ENCODE measurements at places on chromosomes 12 and 14.

DNA sequence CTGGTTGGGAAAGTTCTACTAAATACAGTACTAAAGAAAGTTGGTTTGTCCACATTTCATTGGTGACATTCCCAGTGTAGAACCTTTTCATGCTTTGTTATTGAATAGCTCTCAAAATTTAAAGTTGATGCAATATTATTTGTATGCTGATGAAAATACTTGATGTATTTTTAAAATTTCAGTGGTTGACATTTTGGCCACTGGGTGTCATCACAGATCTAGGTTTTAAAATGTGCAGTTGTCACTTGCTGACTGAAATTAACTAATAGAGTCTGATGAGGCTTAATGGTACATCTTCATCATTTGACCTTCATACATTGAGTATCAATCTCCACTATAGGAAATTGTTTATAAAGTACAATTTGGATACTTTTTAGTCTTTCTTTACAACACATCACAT lies 37.1 kb downstream of the CMAS start:
- DNase-seq, result peak; percentile 25

DNA sequence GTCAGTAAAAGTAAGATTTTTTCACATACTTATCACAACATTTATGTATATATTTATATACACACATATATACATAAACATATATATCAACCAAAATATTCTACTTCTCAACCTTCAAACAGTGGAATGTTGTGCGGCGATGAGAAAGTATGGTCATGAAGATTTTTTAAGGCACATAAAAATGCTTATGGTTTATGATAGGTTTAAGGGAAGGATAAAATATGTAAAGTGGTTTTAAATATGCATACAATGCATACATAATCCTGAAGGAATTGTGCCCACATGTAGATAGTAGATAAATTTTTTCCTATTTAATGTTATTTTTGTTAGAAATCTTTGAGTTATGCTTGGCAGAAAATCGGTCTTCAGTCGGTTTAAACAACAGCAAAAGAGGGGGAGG lies 182.7 kb downstream of the ANO6 start:
- no peak for DNase-seq

DNA sequence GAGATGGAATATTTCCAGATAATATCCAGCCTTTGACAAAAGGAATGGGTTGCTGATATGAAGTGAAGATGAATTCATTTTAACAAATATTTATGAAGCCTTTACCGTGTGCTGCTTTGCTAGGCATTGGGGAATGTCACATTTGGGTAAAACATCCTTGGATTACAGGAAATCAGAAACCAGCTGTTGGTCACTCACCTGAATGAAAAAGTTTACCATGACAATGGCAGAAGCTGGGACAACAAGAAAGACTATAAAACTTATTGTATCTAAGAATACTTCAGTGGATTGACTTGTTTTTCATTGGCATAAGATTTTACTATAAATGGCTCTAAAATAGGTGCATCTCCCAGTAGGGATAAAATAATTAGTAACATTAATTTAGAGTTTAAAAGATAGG lies 19.7 kb downstream of the PPP4R4 start:
- DNase-seq, result no peak

- no peak for DNase-seq
Measured at GRCh38 chr12:95102916-95103671, 29.7 kb upstream of the NR2C1 start.

DNA sequence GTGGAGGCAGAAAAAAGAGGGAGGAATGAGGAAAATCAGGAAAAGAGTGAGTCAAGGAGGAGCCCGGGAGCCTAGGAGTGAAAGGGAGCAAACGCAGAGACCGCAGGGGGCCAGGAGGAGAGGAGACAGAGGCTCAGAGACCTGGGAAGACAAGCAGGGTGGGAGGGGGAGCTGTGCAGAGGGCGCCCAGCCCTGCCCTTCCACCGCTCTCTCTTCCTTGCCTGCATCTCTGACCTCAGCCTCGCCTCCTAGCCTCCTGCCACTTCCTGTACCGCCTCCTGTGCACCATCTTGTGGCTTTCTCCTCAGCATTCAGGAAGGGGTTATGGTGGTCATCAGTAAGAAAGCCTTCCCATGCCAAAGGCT lies 1.3 kb downstream of the CLSTN3 start:
- peak; percentile 24 for DNase-seq

- DNase-seq, result no peak
Measured at GRCh38 chr12:29742646-29743045, 41.1 kb downstream of the TMTC1 start.

- no peak for DNase-seq
Measured at GRCh38 chr12:94114166-94114565, 34.2 kb upstream of the PLXNC1 start.

DNA sequence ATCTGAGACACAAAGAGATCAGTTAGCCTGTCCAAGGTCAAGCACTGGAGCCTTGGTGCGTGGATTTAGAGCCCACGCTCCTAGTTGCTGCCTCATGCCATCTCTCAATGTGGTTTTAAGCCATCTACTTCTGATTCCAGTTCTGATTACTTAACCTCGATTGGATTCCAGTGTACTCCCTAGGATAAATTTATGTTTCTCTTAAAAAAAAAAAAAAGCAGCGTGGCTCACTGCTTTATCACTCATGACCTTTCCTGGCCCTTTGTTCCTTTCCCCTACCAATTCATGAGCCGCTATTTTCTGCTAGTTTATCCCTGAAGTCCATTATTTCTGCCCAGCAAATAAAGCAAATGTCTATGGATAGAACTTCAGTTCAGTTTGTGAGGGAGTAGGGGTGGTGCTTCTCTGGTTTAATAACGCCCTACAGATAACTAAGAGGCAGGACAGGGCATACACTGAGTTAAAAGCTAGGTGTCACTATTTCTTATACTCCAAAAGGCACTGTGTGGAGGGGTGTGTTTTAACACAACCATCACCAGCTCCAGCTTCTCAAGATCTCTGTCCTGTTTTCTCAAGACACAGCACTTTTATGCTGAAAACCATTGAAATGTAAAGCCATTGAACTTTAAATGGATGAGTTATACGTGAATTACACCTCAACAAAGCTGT lies 9.8 kb upstream of the PARP11 start:
- no peak for DNase-seq

DNA sequence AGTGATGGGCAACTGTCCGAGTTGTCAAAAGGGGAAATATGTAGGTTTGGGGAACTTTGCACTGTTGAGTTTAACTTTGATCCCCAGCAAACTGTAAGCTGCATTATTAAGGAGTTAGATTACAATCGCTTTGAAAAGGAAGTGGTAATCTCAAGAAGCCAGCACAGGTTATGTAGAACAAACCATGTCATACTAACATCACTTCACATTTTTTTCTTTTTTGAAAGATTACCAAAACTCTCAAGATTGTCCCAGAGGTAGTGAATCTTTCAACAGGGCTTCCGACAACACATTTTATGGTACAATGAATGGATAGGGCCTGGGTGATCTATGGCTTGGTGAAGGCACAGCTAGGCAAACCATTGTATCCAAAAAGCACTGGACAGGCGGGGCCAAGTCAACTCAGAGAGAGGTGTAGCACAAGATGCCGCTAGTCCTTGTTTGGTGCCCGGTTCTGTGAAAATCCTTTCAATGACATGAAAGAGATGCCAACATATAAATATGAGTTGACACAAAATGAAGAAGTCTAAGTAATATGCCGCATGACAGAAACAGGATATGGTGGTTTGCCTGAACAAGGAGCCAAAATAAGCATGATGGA lies 24.3 kb upstream of the PARP11 start:
- DNase-seq, result no peak

DNA sequence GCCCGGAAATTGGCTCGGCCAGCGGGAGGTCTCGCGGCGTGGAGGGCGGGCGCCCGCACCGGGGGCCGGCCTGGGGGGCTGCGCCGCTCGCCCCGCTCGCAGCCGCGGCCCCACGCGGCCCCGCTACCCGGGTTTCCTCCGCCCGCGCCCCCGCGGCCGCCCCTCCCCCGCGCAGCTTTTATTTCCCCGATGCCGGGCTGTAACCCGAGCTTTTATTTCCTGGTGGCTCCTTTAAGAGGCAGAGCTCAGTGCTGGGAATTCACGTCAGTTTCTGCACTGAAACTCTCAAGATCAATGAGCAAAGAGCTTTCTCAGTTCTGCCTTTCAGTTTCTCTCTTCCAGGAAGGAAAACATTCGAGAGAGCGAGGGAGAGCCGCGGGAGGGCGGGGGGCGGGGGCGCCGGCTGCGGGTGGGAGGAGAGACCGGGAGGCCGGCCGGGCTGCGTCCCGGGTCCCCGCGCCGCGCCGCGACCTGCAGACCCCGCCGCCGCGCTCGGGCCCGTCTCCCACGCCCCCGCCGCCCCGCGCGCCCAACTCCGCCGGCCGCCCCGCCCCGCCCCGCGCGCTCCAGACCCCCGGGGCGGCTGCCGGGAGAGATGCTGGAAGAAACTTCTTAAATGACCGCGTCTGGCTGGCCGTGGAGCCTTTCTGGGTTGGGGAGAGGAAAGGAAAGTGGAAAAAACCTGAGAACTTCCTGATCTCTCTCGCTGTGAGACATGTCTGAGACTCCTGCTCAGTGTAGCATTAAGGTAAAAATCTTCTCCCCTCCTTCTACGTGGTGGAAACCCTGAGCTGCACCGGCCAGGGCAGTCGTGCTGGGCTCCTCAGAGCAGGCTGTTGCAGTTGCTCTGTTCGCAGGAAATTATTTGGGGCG lies at the start of gene ETV6:
ETV6 (plus strand) TSS at position 262 of the 873 bp plus-strand sequence; CDS start at position 716, 454 bp downstream.
- peak; percentile 78 for DNase-seq

GRCh38 chr12:29224572-29224971 lies 75.5 kb downstream of the FAR2 start:
- DNase-seq, result no peak

DNA sequence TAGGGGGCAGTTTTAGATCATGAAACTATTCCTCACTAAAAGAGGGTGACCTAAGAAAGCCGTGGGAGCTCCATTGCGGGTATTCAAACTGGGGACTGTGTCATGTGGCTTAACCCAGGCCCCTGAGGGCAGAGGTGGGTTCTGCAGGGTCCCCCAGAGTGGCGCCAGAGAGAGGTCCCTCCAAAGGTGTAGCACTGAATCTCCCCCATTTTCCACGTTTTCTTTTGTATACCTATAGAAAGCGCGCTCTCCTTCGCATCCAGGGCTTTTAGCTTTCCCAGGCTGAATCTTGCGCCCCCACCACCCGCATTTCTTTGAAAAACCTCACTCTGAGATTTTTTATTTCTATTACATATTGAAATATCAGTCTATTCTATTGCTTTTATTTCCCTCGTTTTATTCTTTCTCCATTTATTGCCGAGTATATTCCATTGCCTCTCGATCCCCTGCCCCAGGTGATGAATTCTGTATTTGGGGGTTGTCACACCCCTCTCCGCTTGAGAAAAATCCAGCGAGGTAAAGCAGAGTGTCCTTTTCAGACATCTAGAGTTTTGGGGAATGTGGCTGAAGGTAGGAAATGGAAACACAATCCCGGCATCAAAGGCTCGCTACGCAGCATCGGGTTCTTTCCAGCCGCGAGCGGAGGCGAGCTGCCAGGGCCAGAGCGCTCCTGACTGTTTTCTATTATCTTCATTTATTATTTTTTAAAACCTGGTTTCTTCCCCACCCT lies 870 bp upstream of the HOXC13 start:
- DNase-seq, result peak; percentile 21

GRCh38 chr12:24480766-24481449 lies 468.0 kb downstream of the BCAT1 start:
- DNase-seq, result no peak

DNA sequence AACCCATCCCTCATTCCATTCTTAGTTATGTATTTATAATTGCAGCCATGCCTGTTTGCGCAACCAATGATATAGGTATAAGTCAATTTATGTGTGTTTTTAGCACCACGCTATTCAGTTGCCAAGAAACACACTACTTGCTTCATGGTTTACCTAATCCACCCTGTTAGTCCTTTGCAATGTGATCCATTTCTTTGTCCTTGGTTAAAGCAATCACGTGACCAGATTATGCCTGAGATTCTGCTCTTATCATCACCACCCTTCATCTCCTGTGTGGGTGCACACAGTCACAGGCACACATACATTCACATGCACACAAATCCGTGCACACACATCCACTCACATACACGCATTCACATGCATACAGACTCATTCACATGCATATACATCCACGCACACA lies 52.3 kb upstream of the KCNA5 start:
- no peak for DNase-seq

DNA sequence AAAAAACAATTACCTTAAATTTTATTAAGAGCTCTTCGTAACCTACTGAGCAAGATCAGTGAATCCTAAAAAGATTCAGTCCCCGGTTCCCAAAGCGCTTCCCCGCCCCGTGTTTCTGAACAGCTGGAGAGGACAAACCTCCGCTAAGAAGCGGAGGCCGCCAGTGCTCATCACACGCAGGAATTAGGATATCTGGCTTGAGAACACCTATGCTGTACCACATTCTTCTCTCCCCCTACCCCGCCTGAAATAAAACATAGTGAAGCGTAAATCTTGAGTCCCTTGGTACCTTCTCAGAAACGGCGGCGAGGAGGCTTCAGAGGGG lies 774 bp upstream of the WDR20 start:
- DNase-seq, result no peak

- DNase-seq, result peak; percentile 63
Measured at GRCh38 chr14:104676694-104677511, 12.5 kb upstream of the INF2 start.

GRCh38 chr12:100795174-100795799 lies 711 bp downstream of the ANO4 start:
- DNase-seq, result no peak

DNA sequence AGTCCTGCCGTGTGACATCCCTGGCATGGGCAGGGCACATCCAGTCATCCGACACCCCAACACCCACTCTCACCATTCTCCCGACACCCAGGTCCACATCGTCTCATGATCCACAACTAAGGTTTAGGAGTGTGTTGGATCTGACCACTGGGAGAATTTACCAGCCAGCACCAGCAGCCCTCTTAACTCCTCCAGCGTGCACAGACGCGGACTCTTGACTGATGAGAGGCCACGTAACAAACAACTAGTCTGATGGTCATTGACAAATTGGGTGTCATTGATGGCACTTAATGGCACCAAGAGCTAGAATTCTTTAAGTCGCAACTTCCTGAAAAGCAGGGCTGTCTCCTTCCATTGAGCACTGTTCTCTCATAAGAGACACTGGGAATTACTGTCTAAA lies 203.0 kb upstream of the SFSWAP start:
- DNase-seq, result no peak

GRCh38 chr14:23457587-23458445 lies 11.7 kb upstream of the NGDN start:
- no peak for DNase-seq

DNA sequence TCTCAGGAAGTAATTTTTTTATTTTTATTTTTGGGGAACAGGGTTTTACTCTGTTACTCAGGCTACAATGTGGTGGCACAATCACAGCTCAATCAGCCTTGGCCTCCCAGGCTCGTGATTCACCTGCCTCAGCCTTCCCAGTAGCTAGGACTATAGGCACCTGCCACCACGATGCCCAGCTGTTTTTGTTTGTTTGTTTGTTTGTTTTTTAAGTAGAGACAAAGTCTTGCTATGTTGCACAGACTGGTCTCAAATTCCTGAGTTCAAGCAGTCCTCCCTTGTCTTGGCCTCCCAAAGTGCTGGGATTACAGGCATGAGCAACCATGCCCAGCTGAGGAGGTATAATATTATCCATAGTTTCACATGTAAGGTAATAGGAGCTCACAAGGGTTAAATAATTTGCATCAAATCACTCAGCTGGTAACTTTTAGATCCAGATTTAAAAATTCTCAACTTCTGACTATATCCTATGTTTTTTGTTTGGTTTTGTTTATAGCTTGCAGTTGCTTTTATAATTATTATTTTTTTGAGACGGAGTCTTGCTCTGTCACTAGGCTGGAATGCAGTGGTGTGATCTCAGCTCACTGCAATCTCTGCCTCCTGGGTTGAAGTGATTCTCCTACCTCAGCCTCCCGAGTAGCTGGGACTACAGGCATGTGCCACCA lies 629.3 kb downstream of the DIO2 start:
- DNase-seq, result no peak

Data from retina (tissue), 1 donor.